ENCODE measurements at places on chromosomes 6 and 20.

GRCh38 chr6:34230653-34231371, 5.9 kb upstream of the HMGA1 start:
- DNase-seq, result no peak

DNA sequence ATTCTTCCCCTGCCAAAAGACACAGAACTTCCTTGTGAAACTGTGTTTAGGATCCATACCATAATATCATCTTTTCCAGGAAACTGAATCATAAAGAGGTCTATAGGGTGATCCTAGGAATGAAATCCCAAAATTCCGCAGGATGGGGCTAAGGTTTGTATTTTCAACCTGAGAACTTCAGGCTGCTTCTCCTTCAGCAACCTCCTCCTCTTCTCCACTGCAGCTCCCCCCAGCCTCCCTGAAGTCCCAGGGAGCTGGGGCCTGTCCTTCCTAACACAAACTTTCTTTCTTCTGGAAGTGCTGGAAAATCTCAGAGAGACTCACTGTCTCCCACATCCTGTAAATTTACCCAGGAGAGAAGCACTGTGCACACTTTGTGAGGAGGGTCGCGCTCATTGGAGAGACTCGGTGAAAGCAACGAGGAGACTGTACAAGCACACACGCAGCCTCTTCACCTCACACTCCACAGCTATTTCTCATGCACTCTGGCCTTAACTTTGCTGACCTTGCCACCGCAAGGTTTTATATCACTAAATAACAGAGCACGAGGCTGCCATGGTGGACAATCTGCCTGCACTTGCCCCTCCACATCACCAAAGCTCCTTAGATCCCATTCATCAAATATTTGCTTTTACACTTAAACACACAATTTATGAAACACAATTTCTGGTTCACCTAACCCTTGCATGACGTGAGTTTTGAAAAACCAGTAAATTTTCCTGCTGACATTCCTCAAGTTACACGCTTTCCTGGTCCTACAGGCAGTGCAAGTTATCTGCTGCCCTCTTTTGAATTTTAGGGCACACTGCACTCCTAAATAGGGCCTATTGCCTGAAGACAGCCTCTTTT, 14.3 kb downstream of the ID4 start:
- DNase-seq, result no peak

DNA sequence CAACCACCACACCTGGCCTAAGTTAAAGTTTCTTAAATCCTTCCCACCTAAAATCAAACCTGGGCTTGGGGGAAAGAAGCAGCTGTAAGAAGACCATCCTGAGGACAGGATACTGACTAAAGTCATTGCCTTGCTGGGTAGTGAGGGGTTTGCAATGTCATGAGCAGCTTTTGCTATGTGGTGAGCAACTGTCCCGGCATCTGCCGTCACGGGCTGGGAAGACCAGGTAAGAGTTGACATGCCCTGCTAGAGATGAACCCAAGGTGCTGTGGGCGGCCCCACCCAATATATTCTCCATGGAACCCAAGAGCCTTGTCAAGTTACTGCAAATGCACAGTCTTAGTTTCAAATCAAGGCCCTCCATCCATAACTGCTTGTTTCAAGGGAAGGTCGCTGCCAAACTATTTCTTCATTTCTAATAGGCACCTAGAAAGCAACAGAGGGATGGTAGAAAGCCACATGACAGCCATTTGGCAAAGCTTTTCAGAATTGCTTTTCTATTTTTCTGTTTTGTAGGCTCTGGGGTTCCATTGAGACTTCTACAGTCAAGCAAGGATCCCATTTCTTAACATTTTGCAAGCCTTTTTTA, 357.8 kb upstream of the JARID2 start:
- no peak for DNase-seq

DNA sequence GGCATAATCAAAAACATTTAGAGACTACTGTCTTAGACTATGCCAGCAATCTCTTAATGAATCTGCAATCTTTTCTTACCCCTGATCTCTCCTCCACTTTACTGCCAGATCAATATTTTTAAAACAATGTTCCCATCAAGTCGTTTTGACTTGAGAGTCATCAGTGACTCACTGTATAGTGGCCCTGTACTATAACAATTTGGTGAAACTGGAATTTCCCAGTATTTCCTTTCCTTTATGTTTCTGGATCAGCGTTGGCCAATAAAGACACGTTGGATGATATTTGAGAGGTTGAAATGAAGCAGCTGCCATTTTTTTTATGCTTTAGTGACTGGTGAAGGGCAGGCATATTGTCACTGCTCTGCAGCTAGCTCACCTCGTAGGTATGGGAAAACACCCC, 10.1 kb upstream of the SMIM13 start:
- DNase-seq, result no peak

DNA sequence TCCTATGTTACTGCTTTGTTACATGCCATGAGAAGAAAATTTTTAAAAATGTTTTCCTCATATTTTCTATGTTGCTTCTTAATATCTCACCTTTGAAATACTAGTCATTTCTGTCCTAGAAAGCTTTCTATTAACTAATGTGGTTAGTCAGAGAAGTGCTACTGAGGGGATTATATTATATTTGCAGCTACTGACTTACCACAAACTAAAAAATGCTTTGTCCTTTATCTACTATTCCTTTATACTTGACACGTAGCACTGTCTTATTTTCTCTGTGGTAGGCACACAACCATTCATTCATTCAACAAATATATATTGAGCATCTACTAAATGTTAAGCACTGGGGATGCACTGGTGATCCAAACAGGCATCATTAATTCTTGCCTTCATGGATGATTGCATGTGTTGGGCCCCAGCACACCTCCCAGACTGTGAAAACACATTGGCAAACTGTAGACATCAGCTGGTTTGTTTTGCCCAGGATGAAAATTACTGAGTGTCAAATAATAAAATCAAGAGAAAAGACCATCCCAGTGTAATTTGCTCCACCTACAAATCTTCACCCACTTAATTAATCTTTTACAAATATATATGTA, 10.7 kb upstream of the MLIP start:
- DNase-seq, result no peak

GRCh38 chr20:22533823-22534751, 50.3 kb downstream of the FOXA2 start:
- DNase-seq, result no peak

GRCh38 chr20:62500237-62500864, 24.6 kb upstream of the GATA5 start:
- DNase-seq, result peak; percentile 67

- no peak for DNase-seq
These were observed 236.8 kb upstream of the FKBP1C start for GRCh38 chr6:62974452-62974851.

DNA sequence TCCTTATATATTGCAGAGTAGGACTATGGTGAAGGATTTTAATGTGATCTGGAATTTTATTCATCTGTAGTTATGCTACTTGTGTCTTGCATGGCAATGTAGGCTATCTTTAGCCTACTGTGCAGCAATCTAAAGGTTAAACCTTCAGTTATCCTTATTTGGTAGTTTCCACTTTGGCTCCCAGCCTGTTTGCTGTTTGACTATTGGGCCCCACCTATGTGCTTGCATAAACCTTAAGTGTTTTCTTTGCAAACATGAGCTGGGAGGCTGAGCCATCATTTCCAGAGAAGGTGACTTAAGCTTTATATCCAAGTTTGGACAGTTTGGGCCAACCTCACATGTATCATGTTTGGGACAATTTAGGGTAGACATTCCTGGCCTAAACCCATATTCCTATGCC, 537.5 kb downstream of the BTBD3 start:
- DNase-seq, result no peak

GRCh38 chr6:149961728-149962425, 1.9 kb upstream of the ULBP1 start:
- no peak for DNase-seq

DNA sequence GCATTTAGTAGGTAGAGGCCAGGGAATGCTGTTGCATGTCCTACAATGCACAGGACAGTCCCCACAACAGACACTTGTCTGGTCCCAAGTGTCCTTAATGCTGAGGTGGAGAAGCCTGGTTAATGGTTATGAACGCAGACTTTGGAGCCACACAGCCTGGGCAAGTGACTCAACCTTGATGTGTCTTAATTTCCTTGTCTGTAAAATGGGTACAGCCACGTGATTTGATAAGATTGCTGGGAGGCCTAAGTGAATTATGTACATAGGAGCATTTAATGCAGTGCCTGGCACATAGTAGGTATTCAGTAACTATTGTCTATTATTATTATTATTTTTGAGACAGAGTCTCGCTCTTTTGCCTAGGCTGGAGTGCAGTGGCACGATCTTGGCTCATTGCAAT, 11.4 kb downstream of the KCNG1 start:
- DNase-seq, result no peak

- no peak for DNase-seq
These were observed 26.5 kb downstream of the CD109 start for GRCh38 chr6:73722318-73723060.

DNA sequence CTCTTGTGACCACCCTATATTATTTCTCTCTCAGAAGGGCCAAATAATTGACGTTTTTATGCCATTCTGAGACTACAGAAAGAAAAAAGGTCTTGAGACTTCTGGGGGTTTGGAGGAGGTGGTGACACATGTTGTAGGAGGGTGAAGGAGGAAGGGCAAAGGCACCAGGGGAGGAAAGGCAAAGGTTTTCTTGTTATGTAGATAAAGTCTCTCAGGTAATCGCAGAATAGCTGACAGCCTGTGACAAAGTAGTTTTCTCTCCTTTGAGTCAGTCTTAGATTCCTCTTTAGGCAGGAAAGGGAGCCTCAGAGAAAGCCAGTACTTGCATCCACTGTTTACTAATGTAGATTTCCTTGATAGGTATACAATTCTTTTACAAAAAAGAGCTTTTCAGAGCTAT, 23.6 kb downstream of the OR2B2 start:
- DNase-seq, result no peak

GRCh38 chr6:85576476-85576875, 17.2 kb downstream of the SNX14 start:
- no peak for DNase-seq

- no peak for DNase-seq
These were observed 69.5 kb downstream of the TTLL2 start for GRCh38 chr6:167394339-167394738.

DNA sequence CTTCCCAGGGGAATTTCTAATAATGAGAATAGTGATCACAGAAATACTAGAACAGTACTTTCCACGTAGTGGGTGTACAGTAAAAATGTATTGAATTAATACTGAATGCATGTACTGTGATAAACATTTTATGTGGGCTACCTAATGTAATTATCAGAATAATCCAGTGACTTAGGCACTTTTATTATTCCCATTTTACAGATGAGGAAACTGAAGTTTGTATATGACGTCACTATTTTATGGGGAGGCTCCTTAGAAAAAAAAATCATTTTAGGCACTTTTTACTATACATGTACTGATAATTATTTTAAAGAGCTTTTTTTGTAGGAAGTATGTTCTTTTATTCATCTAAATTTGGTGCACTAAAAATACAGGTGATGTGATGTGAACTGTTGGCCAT, 275.6 kb upstream of the TAB2 start:
- DNase-seq, result no peak

DNA sequence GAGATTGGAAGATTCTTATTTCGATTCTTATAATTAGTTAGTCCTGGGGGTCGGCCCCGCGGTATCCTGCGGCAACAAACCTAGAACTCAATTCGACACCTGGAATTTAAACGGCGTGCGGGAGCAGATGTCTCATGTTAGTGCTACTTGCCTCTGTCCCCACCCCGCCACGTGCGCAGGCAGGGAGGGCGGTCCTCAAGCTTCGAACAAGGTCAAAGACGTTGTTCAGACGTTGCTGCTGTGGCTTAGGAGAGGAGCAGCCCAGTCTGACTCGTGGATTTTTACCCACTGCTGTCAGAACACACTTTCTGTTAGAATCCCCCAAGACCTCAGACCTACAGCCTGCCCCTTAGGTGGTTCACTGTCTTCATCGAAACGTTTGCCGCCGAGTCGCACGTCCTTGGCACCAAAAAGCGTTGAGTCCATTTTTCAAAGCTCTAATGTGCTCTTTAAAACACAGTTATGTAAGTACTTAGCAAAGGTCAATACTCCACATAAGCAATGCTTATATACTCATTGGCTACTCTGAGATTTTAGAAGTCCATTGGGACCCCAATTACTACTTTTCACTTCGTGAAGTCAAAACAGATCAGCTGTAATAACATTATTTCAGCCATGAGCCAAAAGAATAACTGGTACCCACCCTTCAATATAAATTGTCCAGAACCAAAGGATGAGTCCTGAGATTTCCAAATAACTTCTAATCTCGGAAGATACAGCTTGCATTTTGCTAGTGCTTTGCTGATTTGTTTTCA, 2.7 kb upstream of the C6orf62 start:
- DNase-seq, result no peak

DNA sequence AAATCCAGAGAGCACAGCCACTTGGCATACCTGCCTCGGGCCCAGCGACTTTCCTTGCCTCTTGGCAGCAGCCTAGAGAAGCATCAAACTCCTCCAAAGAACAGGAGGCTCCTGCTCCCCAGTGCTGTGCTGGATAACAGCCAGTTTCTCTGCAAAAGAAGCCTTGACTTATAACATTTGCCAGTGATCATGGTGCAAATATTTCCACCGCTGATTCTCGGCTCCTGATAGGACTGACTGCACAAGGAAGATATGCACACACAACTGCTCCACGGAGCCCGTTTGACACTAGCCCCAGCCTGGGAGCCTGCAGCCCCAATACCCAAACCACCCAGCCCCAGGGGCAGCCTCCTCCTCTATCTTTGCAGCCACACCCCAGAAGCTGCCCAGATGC, 17.5 kb downstream of the ACSS1 start:
- DNase-seq, result no peak

DNA sequence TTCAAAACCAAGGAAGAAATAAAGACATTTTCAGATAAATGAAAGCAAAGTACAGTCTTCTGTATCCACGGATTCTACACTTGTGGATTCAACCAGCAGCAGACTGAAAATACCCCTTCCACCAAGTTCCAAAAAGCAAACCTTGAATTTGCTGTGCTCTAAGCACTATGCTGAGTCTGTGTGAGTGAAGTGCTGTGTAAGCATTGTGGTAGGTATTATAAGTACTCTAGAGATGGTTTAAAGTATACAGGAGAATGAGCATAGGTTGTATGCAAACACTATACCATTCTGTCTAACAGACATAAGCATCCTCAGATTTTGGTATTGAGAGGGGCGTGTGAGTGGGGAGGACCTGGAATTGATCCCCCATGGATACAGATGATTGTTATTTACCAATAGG, 9.6 kb downstream of the OSER1 start:
- DNase-seq, result no peak

DNA sequence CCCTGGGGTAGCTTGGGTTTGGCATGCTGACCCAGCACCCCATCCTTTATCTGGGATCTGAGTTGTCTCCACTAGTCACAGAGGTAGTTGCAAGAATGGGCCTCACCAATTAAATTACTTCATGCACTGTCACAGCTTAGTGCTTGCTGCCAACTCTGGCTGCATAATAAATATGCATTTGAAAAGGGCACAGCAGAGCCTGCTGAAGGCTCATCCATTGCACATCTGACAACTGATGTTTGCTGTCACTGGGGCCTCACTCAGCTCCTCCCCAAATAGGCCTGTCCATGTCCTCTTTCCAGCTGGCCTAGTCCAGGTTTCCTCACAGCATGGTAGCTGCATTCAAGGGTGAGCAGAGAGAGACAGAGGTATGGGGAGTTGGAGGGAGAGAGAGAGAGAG, 13.3 kb upstream of the NXT1 start:
- DNase-seq, result no peak
